Nucleus accumbens (tissue), 56 donors: ENCODE measurements at places on chromosomes 16 and 17.

DNA sequence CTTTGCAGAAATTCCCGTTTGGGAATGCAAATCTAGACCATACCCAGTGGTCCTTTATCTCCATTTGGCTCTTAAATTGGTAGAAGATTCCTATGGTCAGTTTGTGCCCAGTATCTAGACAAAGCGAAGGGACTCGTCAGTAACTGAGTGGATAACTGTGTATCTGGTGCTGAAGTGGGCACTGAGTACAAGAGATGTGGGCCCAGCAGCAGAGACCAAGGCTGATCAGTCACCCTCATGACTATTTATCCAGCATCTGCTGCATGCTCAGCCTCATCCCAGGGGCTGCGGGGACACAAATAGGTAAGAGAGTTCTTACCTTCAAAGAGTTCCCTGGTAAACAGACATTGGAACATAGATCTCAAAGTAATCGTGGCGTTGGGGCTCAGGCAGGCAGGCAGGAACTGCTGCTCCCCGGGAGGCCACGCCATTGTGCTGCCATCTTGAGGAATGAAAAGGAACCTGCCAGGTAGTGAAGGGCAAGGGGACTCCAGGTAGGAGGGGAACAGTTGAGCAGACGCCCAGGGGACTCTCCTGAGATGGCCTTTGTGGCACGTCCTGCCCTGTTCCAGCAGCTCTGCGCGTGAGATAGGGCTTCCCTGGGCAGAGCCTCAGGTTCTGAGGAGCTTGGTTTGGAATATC, 10.3 kb downstream of the NT5M start:
- no peak for DNase-seq

DNA sequence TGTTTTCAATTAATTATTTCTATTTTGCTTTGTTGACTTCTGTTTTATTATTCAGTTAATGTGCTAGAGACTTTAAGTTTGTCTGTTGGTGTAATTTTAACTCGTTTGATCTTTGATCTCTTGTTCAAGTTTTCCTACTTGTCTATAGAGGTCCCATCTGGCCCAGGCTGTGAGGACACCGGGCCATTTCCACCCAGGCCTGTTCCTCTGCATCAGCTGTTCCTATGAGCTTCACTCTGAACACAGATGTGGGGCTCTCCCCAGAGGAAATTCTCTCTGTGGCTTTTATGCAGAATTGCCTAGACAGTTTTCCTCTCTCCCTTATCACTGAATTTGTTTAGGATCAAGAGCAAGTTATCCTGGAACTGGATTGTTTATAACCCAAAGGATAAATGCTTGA, 44.7 kb downstream of the MYO18A start:
- no peak for DNase-seq

DNA sequence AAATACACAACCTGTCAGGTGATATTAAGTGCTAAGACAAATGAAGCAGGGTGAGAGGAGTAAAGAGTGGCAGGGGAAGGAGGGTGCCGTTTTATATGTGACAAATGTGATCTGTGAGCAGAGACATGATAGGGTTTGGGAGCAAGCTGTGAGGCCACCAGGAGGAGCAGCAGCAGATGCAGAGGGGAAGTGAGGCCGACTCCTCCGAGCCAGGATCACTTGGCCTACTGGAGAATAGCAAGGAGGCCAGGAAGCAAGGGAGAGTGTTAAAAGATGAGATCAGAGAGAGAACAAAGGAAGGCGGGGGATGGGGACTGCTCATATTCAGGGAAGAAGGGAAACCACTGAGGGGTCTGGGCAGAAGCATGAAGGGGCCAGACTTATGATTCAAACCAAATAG, 129.4 kb downstream of the TANGO6 start:
- DNase-seq: no peak

DNA sequence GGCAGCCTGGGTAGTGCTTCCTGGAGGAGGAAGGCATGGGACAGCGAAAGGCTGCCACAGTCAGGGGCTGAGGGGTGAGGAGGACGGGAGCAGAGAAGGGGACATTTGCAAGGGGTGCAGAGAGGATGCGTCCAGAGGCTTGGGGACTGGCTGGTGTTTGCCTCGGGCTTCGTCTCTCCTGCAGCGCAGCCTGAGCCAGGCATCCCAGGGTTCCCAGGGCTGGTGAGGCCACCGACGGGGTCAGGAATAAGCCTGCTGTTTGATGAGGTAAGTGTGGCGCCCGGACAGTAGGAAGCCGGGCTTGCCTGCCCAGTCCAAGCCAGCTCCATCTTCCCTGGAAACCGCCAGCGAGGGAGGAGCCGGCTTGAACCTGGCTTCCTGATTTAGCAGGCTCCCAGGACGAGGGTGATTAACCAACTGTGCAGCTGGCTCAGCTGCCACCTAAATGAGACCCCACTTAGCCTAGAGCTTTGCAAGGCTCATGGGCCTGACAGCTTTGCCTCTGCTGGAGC, 47.8 kb downstream of the PITPNM3 start:
- no peak for DNase-seq

DNA sequence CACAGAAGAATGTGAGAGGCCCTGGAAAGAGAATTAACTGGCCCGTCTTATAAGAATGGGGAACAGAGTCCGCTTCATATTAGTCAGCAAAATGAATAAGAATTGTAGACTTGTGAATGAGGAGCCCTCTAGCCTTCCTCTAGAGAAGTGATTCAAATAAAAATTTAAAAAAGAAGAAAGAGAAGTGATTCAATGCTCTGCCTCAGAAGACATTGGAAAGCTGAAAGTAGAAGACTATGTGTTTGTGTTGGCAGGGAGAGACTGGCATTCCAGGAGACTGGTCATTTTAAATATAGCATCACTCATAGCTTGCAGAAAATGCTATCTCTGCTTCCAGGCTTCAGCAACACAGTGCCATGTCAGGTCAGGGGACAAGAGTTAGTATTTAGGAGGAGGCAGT, 190.6 kb upstream of the HS3ST3A1 start:
- no peak for DNase-seq

- no peak for DNase-seq
These were observed 39.6 kb downstream of the PKD1 start for GRCh38 chr16:2095918-2096582.

DNA sequence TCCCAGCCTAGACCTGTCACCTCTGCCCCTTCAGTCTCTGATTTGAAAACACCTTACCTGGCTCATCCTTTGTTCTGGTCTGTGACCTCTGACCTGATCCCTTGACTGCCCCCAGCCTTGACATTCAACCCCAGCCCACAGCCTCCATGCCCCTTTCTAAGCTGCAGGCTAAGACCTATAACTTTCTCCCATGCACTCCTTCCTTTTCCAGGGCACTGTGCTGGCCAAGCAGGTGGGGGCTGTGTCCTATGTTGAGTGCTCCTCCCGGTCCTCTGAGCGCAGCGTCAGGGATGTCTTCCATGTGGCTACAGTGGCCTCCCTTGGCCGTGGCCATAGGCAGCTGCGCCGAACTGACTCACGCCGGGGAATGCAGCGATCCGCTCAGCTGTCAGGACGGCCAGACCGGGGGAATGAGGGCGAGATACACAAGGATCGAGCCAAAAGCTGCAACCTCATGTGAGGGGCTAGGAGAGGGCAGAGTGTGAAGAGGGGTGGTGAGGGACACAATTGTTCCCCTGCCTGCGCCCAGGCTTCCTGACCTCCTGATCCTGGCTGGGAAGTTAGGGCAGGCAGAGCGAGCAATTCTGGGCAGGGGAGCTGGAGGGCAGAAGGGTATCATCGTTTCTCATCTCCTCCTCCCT, 3.3 kb downstream of the RND2 start:
- DNase-seq: no peak

GRCh38 chr17:2177235-2177811, 122.4 kb downstream of the HIC1 start:
- DNase-seq: no peak

DNA sequence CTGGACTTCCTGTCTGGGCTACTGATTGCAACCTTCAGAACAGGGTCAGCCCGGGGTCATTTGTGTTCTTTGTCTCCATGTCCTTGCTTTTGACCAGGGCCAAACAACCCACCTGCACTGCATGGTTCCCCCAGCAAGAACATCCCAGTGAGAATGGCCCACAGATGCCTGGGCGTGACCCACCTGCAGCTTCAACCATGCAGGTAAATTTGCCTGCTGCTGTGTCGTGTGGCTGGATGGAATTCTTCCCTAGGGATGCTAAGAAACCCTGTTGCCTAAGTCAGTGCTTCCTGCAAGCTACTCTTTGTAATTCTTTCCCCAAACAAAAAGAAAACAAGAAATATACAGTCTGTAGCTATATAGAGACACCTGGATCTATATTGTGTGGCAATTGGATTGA, 12.5 kb downstream of the CDH13 start:
- no peak for DNase-seq

- no peak for DNase-seq
These were observed 75.8 kb upstream of the TRAP1 start for GRCh38 chr16:3793161-3793576.

- DNase-seq: no peak
These were observed 670.2 kb downstream of the CDH8 start for GRCh38 chr16:61366006-61366405.

- no peak for DNase-seq
These were observed 32.1 kb downstream of the MYH3 start for GRCh38 chr17:10624969-10625368.

GRCh38 chr16:48501516-48502377, 108.2 kb downstream of the N4BP1 start:
- no peak for DNase-seq

GRCh38 chr17:5621026-5621425, 36.7 kb upstream of the NLRP1 start:
- DNase-seq: no peak

DNA sequence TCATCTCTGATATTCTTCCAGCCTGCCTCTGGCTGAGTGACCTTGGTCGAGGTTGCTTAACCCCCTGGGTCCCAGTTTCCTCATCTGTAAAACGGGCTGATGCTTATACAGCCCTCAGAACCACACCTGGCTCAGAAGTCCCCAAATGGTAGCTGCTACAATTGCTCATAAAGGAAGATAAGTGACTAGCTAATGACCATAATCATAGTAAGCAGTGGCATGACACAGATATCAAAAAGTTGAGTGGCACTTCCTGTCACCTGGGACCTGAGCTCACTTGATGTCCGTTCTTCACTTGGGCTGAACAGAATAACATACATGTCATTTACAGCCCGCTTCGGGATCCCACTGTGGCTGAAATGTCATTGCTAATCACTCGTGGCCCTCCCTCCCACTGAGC, 1.8 kb downstream of the MGRN1 start:
- DNase-seq: no peak

- no peak for DNase-seq
These were observed 24.8 kb upstream of the MAP3K14 start for GRCh38 chr17:45341533-45342158.

- DNase-seq: peak; percentile 46
These were observed 14.4 kb upstream of the BAHCC1 start for GRCh38 chr17:81380666-81381518.

DNA sequence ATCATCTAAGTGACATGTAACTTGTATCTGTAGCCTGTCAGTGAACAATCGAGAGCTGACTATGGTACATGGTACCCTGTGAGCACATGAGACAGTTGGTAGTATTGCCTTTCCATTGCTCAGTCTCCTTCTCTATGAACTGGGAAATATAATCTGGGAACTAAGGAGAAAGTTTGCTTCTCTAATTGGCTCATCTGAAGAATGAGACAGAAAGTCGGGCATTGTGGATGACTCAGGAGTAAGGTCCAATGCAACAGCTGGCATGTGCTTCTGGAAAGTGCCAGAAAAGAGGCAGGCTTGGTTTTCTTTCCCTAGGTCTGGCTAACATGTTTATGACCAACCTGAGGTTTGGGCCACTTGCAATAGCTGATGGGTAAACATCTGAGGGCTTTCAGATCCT, 51.9 kb downstream of the ZZEF1 start:
- no peak for DNase-seq

DNA sequence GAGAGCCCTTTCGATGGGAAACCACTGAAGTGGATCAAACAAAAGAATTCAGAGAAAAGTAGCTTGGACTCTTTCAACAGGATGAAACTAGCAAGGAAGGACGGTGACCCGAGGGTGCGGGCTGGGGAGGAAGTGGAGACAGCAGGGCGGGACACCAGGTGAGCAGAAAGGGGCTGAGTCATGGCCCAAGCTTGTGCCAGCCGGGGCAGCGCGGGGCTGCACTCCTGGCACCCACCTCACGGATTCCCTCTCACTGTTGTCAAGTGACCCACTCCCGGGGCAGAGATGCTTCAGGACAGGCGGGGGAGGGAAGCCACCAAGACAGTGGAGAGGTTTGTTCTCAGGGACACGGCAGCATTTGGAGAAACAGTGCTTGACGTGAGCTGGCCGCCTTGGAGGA, 10.7 kb upstream of the RNF222 start:
- no peak for DNase-seq

GRCh38 chr16:79698341-79698753, 97.8 kb upstream of the MAF start:
- DNase-seq: no peak

DNA sequence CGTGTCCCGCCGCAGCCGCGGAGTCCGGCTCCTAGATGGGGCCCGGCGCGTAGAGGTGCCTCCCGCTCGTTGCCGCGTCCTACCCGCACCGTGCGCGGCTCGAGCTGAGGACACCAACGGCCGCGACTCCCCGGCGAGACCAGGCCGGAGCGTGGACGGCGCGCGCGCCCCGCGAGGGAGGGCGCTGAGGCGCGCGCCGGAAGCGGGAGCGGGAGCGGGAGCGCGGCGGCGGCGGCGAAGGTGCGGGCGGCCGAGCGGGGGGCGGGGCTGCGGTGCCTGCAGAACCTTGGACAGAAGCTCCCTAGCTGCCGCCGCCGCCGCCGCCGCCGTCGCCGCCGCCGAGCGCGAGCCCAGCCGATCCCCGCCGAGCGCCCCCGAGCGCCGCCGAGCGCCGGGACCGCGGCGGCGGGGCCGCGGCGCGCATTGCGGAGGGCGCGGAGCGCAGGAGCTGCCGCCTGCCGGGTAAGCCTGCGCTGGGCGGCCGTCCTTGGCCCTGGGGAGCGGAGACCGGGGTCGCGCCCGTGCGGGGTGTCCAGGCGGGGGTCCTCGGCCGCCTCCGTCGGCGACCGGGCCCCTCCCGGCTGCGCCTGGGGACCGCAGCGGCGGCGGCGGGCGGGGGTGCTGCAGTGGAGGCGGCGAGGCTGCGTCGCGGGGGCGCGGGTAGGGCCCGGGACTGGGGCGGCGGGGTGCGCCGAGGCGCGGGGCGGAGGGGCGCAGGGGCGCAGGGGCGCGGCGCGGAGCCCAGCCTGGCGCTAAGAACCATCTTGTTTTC, at the start of gene CDK5R1:
Gene CDK5R1 (plus strand): TSS at position 293 of the 772 bp plus-strand sequence. CDS start 628 bp downstream, outside the sequence.
- DNase-seq: peak; percentile 79

- DNase-seq: no peak
These were observed 27.1 kb upstream of the SLC39A11 start for GRCh38 chr17:73119631-73120030.

DNA sequence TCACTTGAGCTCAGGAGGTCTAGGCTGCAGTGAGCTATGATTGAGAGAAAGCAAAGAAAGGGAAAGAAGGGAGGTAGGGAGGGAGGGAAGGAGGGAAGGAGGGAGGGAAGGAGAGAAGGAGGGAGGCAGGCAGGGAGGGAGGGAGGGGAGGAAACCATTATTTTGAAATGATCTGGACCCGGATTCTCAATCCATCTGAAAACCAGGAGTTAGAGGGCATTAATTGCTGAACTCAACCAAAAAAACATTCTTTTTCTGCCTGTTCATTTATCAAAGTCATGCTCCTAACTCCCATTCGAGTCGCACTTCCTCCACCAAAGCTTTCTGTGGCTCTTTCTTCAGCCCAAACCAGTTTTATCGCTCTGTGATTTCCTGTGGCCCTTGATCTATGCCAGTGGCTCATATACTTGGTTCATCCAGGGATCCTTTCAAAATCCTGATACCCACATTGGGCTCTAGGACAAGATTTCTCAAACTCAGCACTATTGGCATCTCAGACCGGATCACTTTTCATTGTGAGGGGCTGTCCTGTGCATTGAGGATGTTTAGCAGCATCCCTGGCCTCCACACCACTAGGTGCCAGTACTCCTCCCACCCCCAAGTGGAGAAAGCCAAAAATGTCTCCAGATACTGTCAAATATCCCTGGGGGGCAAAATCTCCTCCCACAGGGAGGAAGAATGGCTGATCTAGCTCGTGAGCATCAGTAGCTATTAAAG, 38.2 kb downstream of the CMTM4 start:
- no peak for DNase-seq
